ENCODE measurements at places on chromosomes 11 and 22.
A peak's percentile ranks its signal among the peaks of the same experiment; 100 is the strongest.

- no peak for DNase-seq
Observed at GRCh38 chr11:120337355-120338106, 1.3 kb downstream of the ARHGEF12 start.

DNA sequence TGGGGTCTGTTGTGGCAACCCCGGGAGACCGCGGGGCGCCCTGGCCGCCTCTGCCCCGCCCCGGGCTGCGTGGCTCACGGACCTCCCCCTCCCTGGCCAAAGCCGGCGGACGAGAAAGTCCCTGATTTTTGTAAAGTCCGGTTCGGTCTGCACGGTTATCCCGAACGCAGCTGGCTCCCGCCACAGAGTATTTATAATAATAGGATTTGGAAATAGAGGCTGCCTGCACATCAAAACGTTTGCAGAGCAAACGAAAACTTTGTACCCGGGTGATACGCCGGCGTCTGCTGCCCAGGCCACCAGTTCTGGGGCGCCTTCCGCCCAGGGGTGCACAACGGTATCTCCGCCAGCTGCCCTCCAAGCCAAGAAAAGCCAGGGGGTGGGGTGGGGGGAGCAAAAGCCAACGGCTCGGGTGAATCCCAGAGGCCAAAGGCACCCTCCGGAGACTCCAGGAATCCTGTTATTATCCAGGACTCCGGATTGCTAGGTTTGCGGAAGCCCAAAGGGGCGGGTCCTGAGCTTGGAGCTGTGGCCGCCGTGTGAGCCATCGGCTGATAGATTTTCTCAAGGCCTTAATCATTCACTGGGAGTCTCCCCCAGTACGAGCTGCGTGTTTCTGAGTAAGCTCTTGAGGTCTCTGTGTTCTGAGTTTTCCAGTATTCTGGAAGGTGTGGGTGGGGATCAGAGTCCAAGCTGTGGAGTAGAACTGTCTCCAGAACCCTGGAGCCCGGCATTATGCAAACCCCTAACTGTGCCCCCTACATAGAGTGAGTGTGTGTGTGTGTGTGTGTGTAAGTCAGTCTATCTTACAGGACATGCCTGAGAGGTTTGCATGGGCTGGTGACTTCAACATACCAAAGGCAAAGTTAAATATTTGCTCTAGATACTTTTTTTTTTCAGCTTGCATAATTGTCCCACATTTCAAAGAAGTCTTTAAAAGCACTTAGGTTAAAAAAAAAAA, 673 bp upstream of the SHANK2 start:
- no peak for DNase-seq

GRCh38 chr11:126113515-126113957, 50.9 kb upstream of the CDON start:
- DNase-seq, result peak; percentile 57

DNA sequence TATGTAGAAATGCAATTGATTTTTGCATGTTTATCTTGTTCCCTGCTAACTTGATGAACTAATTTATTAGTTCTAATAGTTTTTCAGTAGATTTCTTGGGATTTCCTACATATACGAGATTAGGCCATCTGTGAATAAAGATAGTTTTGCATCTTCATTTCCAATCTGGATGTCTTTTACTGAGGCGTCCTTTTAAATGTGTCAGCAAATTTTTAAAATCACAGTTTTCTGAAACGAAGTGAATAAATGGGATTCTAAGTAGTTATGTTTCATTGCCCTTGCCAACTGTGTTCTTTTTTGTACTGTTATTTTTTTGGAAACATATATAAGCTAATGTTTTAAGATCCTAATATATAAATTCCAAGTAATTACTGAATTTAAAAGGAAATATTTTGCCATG, 50.0 kb downstream of the CYP2R1 start:
- DNase-seq, result no peak

DNA sequence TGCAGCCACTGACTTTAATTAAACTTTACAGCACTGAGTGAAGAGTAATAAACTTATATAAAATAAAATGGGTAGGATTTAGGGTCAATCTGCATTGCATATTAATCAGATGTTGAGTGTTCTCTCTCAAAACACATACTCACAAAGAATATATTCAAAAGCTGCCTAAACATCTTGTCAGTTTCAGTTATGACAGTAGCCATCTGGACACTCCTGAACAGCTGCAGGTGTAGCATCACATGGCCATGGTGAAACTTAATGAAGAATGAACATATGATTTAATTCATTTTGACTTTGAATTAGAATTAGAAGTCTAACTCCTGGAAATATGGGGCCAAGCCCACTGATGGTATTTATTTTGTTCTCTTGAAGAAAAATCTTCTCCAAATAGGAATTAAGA, 684.3 kb upstream of the RAG2 start:
- DNase-seq, result no peak

- DNase-seq, result no peak
Observed at GRCh38 chr11:20368438-20368837, 4.9 kb downstream of the HTATIP2 start.
